ENCODE measurements at places on chromosomes 1 and 21.

DNA sequence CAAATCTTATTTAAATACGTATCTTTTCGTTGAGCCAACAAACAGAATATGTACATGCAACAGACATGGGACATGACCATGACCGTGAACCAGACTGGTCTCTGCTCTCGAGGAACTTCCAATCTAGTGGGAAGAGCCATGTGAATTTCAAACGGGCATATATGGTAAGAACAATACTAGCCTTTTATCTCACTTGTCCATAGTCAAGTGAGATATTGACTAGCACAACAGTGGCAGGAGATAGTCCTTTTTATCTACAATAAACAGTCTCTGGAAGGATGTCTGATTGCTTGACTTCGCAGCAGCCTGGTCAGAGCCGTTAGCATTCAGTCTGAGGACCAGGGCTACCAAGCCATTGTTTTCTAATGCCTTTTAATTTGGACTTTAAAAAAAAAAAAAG lies 12.6 kb upstream of the PLA2G2C start:
- no peak for DNase-seq

- DNase-seq = no peak
Measured at GRCh38 chr1:71566413-71566812, 485.6 kb upstream of the ZRANB2 start.

DNA sequence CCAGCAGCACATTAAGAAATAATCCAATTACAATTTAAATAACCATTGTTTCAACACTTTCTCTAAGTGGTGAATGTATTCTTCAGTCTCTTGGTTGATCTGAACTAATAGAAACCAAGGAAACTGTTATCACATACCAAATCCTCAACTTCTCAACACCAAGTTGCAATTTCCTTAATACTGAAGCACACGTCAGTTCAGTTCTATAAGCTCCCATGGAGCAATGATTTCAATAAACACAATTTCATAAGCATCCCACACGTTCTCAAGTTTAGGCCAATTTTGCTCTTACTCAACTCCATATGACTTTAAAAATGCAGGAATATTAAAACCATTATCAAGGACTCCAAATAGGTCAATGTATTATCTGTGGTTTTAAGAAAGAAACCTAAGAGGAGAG lies 5.8 kb upstream of the ERG start:
- no peak for DNase-seq

DNA sequence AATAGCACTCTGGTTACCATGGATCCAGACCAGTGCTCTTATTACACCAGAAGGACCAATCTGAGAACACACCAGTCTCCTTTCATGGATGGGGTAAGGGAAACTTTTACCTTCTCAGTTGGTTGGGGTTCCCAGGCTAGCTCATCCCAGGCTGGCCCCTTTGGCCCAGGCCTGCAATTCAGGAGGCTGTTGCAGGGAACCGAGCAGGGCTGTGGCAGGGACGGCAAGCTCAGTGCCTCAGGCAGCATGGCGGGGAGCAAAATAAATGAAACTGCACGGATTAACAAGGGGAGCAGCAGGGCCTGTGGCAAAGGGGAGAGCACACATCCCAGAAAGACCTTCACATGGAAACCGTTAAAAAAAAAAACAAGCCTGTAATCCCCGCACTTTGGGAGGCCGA lies 57.0 kb downstream of the DMRTB1 start:
- no peak for DNase-seq

DNA sequence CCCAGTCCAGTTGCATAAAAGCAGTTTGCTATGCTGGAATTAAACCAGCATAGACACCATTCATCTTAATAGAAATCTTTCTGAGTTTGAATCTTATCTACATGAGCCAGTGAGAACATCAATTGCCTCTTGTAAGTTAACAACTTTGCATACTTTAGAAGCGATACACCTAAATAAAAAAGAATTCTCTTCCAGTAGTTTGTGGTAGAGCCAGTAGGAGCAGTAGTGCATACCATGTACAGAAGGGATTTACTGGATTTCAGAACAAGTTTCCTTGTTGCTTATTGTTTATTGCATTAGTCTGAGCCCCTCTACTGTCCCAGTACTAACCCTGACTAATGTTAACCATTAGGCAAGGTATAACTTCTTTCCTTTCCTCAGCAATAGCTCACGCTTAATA lies 313.1 kb downstream of the TGFB2 start:
- no peak for DNase-seq

- no peak for DNase-seq
Measured at GRCh38 chr1:182595641-182596240, 6.7 kb upstream of the RNASEL start.

DNA sequence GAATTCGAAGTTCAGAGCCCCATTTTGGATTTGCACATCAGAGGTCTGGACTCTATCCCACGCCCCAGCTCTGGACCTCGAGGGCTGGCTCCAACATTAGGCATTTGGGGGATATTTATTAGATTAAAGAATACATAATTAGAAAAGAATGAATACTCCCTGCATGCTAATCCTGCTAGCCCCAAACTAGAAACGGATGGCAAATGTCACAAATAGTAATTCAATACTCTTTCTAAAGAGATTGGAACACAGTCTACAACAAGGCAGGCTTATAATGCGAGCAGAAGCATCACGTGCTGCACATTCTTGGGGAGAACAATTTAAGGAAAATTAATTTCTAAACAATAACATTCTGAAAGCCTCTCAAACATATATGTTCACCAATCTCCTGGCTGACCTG lies 27.7 kb upstream of the RAP1A start:
- no peak for DNase-seq

- no peak for DNase-seq
Measured at GRCh38 chr1:48217856-48218255, 4.7 kb upstream of the SLC5A9 start.

Measured in occipital lobe (tissue), 3 donors.